Endodermal cell (in vitro differentiated cells): ENCODE measurements at places on chromosomes 3 and 15. TPM values are rescaled to one million over a fixed set of nuclear protein-coding genes. Genes with fewer than 3 reads are reported as not detected.

- DNase-seq: no peak
These were observed 152.4 kb upstream of the DPH6 start for GRCh38 chr15:35698331-35698730.

SLC15A2 gene
- total RNA-seq: 0.73 and 0.99 TPM in 2 replicates

THAP10 gene
- total RNA-seq: 2.4 and 2.7 TPM in 2 replicates

DNA sequence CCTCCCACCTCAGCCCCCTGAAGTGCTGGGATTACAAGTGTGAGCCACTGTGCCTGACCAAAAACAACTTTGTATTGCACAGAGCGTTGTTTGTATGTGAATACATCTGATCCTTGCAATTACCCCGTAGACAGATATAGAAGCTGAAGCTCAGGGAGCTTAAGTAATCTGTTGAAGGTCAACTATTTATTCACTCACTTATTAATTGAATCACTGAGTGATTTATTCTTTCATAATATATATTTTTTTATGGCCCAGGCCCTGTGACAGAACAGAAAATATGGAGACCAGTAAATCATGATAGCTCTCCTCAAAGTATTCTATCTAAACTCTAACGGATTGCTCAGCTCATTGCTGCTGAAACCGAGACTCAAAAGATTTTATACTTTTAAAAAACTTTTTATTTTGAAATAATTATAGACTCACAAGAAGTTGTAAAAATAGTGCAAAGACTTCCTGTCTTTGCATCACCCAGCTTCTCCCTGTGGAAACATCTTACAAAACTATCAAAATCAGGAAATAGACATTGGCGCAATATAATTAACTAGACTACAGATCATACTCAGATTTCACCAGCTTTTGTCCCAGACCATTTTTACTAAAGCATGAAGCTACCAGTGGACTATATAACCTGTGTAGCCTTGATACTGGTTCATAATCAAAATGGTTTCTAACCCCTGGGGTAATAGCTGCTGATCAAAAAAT is 466.1 kb downstream of the PDCD6IP start:
- no peak for DNase-seq

DNA sequence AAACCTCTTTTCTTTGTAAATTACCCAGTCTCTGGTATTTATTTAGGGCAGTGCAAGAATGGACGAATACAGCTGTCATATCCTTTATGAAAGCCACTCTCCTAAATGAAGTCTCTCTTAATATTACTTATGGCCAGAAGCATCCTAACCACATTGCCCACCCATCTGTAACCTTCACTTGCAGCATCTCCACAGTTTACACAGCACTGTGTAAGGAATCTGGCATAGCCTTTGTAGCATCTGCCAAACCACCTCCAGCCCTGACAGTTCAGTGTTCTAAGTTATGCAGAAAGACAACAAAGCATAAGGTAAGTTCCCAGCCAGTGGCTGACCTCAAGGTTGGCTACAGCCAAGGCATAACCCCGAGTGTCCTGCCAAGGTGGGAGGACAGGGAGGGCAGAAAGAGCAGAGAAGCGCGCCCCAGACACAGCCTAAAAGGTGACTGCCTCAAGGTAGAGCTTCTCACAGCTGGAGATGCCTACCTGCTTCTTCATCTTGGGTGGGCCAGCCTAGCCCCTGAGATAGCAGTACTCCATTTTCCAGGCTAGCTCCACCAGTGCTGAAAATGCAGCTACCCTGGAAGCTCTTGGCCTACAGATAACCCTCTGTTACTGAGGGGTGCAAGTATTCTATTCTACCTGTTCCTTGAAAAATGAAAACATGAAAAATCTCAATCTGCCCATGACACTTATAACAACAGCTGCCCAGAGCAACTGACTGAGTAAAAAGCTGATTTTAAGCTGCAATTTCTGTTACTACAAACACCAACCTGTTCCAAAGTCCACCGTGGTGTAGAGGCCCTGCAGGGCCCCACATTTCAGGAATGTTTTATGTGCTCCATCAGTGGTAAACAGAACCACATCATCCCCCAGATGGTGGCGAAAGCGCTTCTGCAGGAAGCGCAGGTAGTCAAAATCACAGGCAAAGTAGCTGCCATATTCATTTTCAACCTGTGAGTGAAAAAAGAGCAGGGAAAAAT is 39.3 kb downstream of the GLB1 start:
- no peak for DNase-seq

DNA sequence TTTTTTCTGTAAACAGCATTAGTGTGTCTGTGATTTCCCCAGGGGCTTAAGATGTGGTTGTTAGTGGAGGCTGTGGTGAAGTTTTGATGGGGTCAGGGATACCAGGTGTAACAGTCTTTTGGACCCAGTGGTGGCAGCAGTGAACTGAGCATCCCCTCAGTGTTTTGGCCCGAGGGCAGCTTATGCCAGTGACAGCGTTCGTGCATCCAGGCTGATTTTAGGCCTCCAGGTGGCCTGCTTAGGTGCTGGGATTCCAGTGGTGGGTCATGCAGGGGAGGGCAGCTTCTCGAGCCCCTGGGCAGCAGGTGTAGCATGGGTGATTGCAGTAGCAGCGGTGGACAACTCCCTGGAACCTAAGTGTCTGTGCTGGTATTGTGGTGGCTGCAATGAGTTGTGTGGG is 29.2 kb downstream of the STT3B start:
- DNase-seq: peak; percentile 77

- DNase-seq: peak; percentile 5
These were observed 22.7 kb downstream of the GOLGA6L2 start for GRCh38 chr15:23424111-23424904.
